ENCODE measurements at places on chromosomes 7 and 10.
A peak's percentile ranks its signal among the peaks of the same experiment; 100 is the strongest.

DNA sequence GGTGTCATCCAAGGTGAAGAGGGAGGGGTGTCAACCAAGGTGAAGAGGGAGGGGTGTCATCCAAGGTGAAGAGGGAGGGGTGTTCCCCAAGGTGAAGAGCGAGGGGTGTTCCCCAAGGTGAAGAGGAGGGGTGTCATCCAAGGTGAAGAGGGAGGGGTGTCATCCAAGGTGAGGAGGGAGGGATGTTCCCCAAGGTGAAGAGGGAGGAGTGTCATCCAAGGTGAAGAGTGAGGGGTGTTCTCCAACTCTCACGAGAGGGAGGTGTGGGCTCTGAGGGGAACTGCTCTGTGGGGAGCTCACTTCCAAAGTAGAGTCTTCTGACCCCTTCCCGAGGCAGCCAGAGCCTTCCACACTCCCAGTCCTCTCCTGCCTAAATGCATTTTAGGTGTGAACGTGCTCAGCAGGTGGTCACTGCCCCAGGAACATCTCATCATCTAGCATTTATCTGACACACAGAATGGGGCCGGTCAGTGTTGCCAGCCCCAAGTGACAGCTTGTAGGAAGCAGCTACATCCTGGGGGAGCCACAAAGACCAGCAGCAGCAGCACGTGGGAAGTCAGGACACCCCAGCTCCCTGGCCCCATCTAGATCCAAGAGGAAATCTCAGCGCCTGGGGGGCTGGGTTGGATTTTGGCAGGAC lies 323.8 kb downstream of the GLRX3 start:
- DNase-seq, result no peak

DNA sequence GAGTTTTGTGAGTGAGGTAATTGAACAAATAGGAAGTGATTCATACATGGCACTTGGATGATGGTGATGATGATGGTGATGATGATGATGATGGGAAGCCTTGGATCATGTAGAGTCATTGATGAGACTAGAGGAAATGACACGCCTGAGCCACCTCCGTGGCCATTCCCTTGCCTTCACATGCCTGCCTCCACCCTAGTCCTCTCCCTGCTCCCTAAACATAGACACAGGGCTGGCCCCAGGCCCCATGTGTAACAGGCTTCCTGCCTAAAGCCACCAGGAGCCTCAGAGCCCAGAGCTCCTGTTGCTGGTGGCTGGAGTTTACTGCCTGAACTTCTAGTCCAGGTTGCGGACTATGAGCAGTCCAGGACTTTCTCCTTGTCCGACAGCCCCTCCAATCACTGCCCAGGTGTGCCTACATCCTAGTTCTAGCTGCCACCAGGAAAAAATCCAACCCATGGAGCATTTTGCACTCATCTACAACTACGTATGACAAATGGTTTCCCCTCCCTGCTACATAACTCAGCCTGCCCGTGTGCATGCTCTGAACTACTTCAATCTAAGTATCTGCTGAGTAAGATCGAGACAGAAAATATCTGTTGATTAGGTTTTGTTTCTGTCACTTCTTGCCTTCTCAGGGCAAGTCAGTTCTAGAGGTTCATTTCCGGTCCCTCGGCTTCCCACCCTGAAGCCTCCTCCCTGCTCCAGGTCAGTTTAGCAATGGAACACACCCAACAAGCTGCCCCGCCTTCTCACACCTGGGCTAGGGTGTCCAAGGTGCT lies 35.5 kb upstream of the KDM7A start:
- DNase-seq, result peak; percentile 93

DNA sequence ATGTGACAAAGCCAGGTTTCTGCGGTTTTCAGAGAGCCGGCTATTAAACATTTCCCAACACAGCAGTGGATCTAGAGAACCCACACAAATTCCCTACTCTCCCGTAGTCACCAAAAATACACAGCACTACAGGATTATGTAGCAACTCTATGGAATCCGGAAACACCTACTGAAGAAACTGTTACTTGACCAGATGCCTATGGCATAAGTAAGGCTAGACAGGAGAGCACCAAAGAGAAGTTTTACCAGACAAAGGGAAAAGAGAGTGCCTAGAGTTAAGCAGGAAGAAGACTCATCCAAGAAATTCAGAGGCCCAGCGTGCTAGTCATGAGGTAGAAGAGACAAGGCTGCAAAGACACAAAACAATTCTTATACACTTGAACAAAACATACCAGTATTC lies 321.1 kb downstream of the PARD3 start:
- no peak for DNase-seq

GRCh38 chr10:102975483-102976379 lies 57.6 kb downstream of the CNNM2 start:
- DNase-seq, result no peak

DNA sequence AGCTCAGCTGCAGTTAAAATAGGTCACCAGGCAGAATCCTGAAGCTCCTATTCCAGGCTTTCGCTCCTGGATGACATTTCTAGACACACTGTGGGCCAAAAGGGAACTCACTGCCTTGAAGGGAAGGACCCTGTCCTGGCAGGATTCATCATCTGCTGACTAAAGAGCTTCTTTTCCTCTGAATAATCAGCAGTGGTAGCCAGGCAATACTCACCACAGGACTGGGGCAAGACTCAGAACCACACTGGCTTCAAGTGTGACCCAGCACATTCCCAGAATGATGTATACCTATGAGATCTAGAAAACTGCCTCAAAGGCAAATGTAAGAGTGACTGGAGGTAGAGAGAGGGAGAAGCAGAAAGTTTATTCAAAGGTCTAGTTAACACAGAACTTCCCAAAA lies 29.5 kb upstream of the EBF3 start:
- DNase-seq, result no peak

DNA sequence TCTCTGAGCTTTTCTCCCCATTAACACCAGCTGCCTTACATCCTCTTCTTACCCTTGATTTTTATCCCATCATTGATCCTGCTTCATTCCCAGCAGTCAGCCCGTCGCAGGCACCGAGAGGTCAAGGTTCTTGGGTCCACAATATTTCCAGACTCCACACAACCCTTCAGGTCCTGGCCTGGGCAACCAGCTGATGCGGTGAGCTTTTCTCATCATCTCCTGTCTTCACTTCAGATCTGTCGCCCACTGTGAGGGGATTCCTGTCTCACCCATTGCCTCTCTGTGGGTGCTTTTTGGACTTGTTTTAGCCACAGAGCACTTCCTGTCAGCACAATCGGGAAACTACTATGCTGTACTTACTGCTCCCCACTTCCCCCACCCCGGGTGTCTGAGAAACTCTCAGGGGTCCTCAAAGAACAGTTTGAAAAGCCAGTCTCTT lies 8.4 kb upstream of the PVRIG start:
- DNase-seq, result peak; percentile 51

GRCh38 chr7:33862946-33863814 lies 42.2 kb upstream of the BMPER start:
- DNase-seq, result no peak

DNA sequence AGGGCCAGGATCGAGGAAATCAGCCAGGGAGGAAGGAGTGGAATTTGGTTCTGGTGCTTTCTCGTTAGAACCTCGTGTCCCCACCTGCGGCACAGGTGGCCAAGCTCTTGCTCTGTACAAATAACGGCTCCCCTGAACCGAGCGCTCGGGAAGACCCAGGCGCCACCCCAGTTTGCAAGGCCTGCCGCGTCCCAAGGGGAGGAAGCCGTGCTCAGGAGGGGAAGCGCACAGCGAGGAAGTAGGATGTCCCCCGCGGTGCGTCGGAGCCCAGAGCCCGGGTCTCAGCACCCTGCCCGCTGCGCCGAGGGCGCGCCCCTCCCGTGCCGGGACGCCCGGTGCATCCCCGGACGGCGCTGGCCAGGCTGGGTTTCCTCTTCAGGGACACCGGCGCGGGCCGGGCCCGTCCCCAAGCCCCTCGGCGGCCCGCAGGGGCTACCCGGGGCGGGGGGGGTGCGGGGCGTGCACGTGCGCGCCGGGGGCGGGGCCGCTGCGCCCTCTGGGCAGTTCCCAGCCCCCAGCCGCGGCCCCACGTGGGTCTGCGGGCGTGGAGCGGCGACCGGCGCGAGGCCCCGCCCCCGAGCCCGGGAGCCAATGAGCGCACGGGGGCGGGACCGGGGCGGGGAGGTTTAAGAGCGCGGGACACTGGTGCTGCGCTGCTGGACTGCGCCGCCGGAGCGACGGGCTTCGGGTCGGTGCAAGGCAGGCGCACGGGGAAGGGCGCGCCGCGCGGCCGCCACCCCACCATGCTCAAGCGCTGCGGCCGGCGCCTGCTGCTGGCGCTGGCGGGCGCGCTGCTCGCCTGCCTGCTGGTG lies at the start of gene LFNG:
LFNG (plus strand) TSS at position 656 of the 812 bp plus-strand sequence; CDS start at position 744, 88 bp downstream.
- DNase-seq, result peak; percentile 91

GRCh38 chr10:110225756-110226542 lies 18.5 kb downstream of the MXI1 start:
- peak; percentile 91 for DNase-seq

- DNase-seq, result no peak
These were observed 57.4 kb upstream of the EGFR start for GRCh38 chr7:54961391-54961790.

DNA sequence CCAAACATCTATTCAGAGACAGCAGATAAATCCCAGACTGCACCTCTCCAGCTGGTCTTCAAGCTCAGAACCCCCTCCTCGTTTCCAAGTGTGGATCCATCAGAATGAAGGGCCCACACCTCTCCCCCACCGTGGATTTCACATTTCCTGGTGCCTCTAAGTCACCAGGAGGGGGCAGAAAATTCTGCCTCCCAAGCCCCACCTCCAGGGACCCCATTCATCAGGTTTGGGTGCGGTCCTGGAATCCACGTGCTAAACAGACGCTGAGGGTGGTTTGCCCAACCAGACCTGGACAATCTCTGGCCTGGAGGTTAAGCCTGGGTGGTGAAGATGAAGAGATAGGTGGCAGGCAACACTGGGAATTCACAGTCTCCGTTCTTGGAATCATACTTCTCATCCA lies 92.4 kb downstream of the WDR11 start:
- DNase-seq, result no peak

DNA sequence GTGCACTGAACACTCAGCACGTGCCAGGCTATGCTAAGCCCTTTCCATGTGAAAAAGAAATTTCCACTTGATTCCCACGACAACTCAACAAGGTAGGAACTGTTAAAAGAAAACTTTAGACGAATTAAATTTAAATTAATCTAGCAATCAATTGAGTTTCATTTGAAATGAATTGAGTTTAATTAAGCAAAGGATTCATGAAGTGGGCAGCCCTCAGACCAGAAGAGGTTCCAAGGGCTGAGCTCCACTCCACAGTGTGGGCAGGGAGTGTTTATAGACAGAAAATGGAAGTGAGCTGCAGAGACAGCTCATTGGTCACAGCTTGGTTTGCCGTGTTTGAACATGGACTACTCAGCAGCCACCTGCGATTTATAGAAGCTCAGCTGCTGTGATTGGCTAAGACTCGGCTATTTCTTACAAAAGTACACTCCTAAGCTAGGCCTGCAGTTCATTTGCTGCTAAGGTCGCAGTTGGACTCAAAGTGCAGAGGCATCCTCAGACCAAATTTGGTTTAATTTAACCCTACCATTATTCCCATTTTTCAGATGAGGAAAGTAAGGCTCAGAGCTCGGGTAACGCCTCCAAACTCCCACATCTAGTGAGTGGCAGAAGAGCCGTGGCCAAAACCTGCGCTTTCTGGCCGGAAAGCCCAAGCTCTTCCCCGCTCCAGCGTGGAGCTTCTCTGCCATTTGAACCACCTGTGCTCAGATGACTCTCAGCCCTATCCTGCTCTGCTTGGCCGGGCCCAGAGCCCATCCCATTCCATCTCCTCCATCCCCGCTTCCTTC lies 24.9 kb downstream of the CALML3 start:
- DNase-seq, result no peak

DNA sequence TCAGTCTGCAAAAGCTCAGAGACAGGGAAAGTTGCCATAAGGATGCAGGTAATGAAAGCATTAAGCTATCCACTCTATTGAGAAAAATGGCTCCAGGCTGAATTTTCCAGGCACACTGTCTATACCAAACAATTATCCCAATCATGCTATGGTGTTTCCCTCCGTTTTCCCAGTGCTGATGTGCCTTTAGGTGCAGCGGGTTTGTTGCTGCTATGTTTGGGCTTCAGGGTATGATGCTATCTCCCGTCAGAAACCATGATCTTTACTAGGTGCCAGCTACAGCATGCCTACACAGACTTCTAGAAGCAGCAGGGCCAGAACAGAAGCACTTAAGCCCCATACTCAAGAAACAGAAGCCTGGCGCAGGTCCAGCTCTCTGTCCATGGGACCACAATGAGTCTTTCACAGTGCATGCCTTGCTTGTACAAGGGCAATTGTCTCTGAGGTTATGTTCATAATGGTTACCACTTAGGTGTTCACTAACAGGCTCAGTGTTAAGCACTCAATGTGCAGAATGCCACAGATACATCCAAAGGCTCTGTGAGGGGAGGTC lies 19.4 kb downstream of the STEAP1B start:
- DNase-seq, result no peak

- DNase-seq, result no peak
These were observed 25.0 kb upstream of the CALN1 start for GRCh38 chr7:72437061-72437585.

GRCh38 chr10:6936931-6937330 lies 356.9 kb upstream of the PRKCQ start:
- DNase-seq, result no peak

- no peak for DNase-seq
These were observed 260.7 kb downstream of the EXOC4 start for GRCh38 chr7:133513608-133514007.

- DNase-seq, result peak; percentile 12
These were observed 1041.8 kb downstream of the GATA3 start for GRCh38 chr10:9096288-9096687.

DNA sequence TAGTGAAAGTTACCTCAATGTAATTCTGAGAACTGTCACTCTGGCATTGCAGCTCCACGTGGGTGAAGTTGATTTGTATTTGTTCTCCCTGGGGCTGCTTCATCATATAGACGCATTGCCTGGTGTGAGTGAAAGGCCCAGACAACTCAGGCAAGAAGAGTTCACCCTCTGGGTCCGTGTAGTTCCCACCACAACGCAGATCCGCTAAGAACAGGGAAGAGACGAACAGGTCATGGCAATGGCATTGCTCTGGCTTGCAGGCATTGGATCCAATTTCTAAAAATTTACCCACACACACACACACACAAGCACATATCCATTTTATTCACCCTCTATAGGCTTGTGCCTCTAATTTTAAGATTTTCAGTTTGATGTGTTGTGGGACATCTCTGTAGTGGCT lies 45.4 kb downstream of the CUBN start:
- DNase-seq, result no peak

DNA sequence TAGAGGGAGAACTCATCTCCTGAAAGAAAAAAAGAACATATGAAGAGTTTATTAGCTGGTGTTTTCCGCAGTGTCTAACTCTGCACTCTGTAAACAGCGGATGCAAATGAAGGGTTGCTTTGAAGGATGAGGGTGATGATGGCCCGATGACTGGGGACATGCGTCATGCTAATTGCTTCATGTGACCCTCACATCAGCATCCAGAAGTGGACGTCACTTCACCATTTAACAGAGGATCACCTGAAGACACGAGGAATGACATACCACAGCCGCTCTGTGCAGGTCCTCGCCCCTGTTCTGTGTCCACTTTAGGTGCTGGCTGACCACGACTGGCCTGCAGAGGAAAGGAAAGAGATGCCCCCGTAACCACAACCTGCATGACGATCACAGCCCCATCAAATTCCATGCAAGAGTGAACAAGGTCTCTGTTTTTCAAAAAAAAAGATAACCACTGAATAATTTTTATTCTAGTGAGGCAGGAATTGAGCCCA lies 82.9 kb downstream of the KLF6 start:
- no peak for DNase-seq

- no peak for DNase-seq
These were observed 57.1 kb upstream of the CELF2 start for GRCh38 chr10:10960534-10960933.
